ENCODE measurements at places on chromosomes 7 and 10. TPM values are rescaled to one million over a fixed set of nuclear protein-coding genes. Genes with fewer than 3 reads are reported as not detected.

The TFPI2 gene
- 4.1 TPM for total RNA-seq

The KIFBP gene
- total RNA-seq = 30.4 TPM

The SPDYE5 gene
- not detected for total RNA-seq

The VIPR2 gene
- total RNA-seq = 2.0 TPM

The BTBD16 gene
- total RNA-seq = 0.89 TPM

The STAM gene
- 25.1 TPM for total RNA-seq

Data from sciatic nerve (tissue), 2 donors.